ENCODE measurements at places on chromosomes 3 and 15.
A peak's percentile ranks its signal among the peaks of the same experiment; 100 is the strongest.

DNA sequence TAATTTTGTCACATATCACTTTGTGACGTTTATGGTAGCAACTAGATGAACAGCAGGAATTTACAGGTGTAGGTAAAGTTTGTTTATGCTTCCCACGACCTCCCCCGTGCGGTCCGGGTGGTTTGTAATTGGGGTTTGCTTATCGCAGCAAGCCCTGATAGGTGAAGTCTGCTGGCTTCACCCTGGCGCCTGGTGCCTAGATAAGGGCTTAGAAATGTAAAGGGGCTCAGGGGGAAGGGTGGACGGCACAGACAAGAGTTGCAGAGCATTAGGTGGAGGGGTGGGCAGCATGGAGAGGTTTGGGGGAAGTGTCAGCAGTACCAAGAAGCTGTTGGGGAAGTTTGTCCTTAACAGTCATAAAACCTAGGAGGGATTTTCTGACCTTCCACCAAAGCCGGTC is 108.1 kb upstream of the RNF7 start:
- no peak for DNase-seq

- DNase-seq, result no peak
Observed at GRCh38 chr3:143497382-143497781, 350.9 kb downstream of the SLC9A9 start.

GRCh38 chr3:141686466-141687291 is 51.4 kb upstream of the RNF7 start:
- DNase-seq, result no peak

DNA sequence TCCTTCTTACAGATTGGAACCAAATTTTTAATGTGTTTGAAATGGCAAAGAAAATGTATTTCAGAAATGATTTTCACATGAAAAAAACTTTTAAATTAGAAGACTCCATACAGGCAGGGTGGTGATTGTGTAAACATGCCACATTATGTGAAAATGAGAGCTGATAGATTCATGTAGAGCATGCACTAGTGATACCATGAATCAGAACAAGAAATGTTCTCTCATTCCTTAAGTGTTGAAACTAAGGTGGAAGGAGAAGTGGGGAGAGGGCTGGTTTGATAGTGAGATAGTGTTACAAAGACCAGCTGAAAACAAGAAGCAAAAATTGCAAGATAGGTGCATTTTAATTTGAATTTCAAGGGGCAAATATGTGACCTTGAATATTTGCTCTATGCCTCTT is 100.3 kb downstream of the CCNL1 start:
- DNase-seq, result no peak

GRCh38 chr15:84736375-84736774 is 12.0 kb upstream of the ZNF592 start:
- peak; percentile 56 for DNase-seq

GRCh38 chr15:85588677-85589076 is 206.0 kb downstream of the KLHL25 start:
- DNase-seq, result no peak

DNA sequence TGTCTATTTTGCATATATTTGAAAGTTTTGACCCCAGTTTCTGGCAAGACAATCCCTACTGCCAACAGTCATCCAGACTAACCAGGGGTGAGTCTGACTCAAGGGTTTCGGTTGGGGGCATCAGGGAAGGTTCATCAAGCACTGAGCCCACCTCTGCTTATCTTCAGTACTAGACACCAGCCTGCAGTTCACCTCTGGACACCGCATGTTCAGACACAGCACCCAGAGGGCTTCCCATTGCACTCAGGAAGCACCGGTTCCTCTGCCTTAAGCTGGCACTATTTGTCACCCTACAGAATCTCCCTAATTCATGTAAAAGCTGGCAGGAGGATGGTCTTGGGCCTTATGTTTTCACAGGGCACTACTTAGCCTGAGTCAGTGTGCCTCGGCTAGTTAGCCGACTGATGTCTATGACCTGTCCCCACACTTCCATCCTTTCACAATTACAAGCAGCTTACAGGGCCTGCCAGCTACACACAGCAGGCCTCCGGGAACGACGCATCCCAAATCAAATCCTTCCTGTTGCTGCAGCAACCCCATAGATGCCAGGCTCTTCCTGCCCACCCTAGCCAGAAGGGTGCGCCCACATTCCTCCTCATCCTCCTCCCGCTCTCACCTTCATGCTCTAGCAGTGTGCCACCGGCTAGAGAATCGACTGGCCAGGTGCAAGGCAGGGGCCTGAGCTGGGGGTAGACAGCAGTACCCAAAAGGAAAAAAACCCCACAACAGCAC is 52.5 kb downstream of the SH3BP5 start:
- DNase-seq, result no peak

DNA sequence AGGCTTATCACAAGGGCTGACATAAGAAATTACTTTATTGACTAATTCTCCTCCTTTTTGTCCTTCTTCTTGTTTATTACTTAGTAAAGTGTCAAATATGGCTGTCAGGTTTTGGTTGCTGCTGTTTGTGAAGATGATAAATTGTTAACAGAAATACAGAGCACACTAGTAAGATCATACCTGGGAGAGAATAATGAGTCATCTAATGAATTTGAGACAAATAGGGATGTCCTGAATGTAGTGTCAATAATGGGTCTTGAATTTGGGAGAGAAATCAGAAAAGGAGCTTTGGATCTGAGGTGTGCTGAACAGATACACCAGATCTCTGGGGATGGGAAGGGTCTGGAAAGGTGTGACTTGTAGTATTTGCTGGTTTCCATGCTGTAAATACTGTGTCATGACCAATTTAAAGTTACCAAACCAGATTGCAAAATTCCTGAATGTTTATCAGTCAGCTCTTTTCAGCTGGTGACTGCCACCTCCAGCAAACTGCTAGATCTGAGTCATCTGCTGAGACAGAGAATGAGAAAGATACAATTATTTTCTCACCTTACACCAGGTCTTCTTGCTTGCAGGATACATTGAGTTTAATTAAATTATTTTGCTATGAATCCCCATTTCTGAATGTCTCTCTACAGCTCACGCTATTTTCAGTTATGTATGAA is 76.7 kb upstream of the SATB1 start:
- DNase-seq, result no peak

GRCh38 chr3:156145866-156146265 is 25.5 kb downstream of the KCNAB1 start:
- no peak for DNase-seq

Measured in activated CD4-positive, alpha-beta T cell treated with anti-CD3 and anti-CD28 coated beads for 4 hours (primary cell).